ENCODE measurements at places on chromosomes 7 and 10.

DNA sequence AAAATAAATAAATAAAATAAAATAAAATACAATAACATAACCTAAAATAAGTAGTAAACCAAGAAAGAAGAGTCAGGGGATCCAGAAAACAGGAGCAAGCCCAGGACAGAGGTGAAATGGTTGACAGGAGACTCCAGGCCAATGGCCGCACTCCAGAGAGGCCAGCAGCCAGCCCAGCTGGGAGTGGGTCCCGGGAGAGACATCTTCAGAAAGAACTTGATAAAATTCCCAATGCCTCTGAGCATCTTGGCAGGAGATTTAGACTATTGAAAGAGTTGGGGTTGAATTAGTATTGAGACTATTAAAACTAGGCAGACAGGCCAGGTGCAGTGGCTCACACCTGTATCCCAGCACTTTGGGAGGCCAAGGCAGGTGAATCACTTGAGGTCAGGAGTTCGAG lies 62.6 kb downstream of the CLIP2 start:
- DNase-seq = no peak

GRCh38 chr10:8294779-8295178 lies 240.3 kb downstream of the GATA3 start:
- no peak for DNase-seq

DNA sequence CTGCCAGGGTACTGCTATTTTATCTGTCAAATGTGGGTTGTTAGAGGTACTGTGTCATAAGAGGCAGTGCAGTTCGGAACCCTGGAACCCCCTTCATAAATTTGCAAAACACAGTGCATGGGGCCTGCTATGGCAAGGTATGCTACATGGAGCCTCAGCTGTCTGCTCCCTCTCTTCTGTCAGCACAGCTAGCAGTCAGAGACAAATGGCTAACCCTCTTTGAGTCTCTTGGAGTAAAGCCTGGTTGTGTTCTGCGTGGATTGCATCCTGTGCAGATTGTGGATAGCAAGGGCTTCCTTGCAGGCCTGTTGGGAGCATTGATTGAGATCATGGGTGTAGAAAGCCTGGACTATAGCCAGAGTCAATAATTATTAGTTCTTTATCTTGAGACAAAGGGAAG lies 397.8 kb downstream of the AUTS2 start:
- DNase-seq = no peak

DNA sequence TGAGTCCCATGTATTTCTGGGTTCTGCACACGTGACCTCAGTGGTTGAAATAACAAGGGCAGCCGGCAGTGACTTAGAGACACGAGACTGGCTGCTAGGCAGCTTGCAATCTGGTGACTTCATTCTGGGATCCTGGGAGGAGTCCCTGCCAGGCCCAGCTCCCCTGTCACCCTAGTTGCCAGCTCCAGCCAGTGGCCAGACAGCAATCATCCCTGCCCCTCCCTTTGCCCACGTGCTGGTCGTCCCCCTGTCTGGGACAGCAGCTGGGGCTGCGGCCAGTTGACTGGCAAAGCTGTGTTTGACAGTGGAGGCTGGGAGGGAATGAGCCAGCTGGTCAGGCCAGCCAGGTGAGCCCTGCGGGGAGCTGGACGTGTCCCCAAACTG lies 30.0 kb downstream of the ADGRA1 start:
- no peak for DNase-seq

DNA sequence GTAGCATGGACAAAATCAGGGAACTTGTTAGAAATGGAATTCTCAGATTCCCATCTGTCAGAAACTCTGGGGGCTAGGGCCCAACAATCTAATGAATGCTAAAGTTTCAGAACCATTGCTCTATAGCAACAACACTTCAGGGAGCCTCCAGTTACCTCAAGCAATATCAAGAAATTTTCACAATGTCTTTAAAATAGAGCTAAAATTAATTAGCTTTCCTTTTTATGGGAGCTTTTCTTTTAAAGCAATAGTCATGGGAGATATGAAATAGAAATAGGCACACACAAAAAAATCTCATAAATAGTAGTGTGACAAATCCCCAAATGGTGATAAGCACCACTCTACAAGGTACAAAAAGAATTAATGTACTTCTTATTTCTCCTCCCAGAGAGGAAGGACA lies 80.9 kb downstream of the AASS start:
- no peak for DNase-seq

GRCh38 chr7:93958651-93959050 lies 37.1 kb downstream of the GNG11 start:
- no peak for DNase-seq

- no peak for DNase-seq
These were observed 5.7 kb upstream of the ZNF503 start for GRCh38 chr10:75407224-75407712.

DNA sequence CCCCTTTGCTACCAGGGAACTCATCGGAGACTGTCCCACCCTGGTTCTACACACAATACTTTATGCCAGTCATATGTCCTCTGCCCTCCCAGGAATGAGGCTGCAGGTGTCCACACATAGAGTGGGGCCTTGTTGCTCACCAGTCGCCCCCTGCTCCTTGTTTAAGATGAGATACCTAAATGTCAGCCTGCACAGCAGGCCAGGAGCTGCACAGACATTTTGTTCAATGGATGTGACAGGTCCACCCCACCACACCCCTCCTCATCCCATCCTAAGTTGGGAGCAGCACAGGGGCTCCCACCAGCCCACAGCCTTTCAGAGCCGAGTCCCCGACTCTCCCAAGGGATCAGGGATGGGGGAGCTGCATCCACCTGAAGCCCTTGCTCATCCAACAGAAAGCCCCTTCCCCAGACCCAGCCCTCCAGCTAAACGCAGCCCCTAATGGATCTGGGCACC lies 6.2 kb upstream of the GRID1 start:
- DNase-seq = no peak

GRCh38 chr7:85719981-85720953 lies 533.4 kb upstream of the SEMA3D start:
- no peak for DNase-seq

DNA sequence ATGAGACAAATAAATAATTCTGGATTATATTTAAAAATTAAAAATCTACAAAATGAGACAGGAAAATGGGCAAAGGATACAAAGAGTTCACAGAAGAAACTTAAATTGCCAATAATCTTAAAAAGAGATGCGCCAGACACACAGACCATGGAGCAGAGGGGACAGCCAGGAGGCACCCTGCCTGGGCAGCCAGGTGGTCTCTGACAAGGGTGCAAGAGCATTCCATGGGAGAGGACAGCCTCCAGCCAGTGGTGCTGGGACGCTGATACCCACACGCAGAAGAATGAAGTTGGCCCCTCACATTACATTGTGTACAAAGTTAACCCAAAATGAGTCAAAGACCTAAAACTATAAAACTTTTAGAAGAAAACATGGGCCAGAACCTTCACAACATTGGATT lies 106.3 kb downstream of the NKX6-2 start:
- no peak for DNase-seq

DNA sequence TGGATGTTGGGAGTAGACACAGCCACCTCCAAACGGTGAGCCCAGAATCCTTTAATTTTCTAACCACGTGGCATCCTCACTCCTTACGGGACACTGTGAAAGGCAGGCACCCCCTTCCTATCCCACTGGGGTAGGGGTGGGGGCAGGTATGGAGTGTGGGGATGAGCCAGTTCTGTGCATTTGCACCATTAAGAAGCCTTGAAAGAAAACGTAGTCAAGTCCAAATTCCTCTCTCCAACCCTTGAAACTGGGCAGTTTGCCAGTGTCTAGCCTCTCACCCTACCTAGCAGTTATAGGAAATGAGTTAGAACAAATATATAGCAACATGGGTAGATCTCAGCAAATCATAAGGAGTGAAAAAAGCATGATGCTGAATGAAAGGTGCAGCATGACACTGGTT lies 92.4 kb upstream of the LEP start:
- DNase-seq = no peak

GRCh38 chr10:13787015-13787421 lies 200.3 kb downstream of the PRPF18 start:
- DNase-seq = no peak

DNA sequence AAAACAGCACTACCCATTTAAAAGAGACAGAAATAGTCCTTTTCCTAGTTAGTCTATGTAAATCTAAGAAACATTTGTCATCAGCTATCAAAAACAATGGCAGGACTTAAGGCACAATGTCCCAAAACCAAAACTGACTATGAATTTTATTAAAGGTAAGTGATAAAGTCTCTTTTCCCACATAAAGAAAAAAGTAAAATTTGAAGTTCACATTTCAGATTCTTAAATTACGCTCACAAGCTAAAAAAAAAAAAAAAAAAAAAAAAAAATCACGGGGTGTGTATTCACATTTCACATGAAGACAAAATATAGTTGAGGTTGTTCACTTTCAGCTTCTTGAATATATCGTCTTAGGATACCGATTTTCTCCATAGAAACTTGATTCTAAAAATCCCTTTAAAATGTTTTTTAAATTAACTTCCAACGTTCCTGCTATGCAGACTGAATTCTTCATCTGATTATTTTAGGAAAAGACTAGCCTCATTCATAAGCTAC lies 1.6 kb downstream of the P4HA1 start:
- no peak for DNase-seq

- DNase-seq = no peak
These were observed 152.8 kb downstream of the GNAT3 start for GRCh38 chr7:80359029-80359428.

- DNase-seq = no peak
These were observed 137.5 kb downstream of the CCDC71L start for GRCh38 chr7:106523482-106523881.

DNA sequence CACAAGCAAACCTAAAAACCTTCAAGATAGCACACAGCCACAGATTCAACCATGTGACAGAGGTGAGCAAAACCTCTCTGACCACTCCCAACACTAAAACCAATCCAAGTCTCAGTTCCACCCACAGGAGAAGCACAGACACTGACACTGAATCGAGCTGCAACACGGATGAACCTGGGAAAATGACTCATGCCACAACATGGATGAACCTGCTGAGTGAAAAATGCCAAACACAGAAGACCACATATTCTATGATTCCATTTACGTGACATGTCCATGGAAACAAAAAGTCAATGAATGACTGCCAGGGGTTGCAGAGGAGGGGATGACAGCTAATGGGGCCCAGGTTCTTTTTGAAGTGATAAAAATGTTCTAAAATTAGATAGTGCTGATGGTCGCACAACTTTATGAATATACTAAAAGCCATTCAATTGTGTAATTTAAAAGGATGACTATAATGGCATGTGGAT lies 22.0 kb downstream of the CYTH3 start:
- no peak for DNase-seq

GRCh38 chr7:76351372-76351771 lies 7.4 kb downstream of the YWHAG start:
- no peak for DNase-seq

GRCh38 chr10:27912231-27912630 lies 86.6 kb downstream of the ODAD2 start:
- no peak for DNase-seq

- DNase-seq = no peak
These were observed 48.9 kb downstream of the BLNK start for GRCh38 chr10:96222441-96222840.

DNA sequence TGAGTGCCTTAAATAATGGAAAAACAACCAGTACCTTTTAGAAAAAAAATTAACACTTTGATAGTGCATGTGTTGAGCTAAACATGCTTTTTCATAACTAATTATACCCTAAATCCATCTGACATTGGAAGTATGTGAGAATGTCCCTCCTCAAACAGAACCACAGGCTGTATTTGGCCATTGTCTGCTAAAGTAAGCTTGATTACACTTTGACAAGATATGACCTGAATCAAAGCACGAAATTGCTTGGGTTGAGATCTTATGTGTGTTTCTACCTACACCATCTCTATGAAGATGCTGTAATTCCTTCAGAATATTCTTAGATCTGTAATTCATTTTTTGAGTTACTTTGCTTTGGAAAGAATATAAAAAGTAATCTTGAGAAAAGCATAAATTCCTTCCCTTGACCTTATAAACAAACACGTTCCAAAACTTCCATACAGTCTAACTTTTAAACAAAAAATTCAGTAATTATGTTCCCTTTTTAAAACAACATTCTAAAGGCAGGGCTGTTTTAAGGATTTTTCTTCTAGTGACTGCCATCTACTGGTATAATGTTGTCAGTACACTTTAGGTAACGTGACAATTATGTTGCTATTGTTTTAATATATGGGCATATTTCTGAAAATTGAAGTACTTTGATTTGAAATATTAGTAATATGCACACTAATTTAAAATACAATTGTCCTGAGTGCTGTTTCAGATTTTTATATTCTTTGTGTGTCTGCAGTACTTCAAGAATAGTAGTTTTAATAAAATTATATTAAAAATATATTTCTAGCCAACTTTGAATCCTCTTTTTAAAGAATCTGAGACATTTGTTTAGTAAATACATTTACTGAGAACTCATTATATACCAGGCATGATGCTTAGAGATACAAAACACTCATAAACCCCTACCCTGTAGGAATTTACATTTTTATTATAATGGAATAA lies 20.9 kb downstream of the CD36 start:
- DNase-seq = no peak

DNA sequence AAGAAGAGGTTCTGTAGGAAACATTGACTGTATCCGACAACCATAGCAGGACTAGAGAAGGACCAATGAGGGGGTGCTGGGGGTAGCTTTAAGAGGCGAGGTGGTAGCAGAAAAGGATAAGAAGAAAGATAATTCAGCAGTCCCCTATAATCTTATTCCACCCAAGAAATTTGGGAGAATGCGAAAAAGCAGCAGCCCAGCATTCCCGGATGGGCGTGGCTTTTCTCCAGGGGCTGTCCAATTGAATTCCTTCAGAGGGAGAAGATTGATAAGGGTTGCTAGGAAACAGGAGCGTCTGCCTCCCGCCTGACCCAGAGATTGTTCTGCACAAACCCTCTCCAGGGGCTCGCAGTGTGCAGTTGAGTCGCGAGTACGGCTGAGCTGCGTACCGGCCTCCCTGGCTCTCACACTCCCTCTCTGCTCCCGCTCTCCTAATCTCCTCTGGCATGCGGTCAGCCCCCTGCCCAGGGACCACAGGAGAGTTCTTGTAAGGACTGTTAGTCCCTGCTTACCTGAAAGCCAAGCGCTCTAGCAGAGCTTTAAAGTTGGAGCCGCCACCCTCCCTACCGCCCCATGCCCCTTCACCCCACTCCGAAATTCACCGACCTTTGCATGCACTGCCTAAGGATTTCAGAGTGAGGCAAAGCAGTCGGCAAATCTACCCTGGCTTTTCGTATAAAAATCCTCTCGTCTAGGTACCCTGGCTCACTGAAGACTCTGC lies at the start of gene GRM3:
TSS of gene GRM3 (plus strand) at position 349 of the 721 bp plus-strand sequence. CDS start 121,237 bp downstream, outside the sequence.
- peak; percentile 36 for DNase-seq
